ENCODE measurements at places on chromosomes 2 and 18.

DNA sequence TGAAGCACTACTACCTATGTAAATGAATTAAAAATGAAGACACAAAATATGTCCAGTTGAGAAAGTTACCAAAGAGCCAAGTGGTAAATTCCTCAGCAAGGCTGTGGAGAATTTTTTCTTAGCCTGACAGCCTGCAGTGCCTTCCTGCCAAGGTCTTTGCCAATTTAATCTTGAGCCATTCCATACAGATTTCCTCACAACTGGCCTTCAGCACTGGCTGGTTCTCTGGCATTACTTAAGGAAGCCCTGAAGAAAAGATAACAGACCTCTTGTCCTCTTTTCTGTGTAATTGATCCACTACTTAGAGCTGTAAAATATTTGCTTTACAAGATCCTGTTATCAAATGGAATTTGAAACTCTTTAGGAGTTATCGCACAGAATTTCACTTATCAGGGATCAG, 334.2 kb upstream of the LRRTM1 start:
- no peak for DNase-seq

- no peak for DNase-seq
These were observed 263.4 kb downstream of the NEDD4L start for GRCh38 chr18:58307441-58307840.

GRCh38 chr2:66851449-66851872, 416.5 kb downstream of the MEIS1 start:
- DNase-seq, result peak; percentile 90

DNA sequence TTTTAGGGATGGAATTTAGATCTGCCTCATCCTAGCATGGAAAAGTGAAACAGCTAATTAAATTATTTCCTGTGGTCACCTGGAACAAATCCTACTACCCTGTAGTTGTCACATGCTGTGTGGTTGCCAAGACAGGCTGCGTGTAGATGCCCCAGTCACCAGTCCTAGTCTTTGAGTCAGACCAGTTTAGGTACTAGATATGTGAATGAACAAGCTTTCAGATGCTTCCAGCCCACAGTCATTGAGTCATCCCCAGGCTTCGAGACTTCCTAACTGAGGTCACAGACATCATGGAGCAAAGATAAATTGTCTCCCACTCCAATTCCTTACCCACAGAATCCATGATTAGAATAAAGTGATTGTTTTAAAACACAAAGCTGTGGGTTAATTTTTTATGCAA, 35.8 kb upstream of the GRB14 start:
- DNase-seq, result peak; percentile 76
